ENCODE measurements at places on chromosomes 16 and 17. TPM values are rescaled to one million over a fixed set of nuclear protein-coding genes. Genes with fewer than 3 reads are reported as not detected.

DNA sequence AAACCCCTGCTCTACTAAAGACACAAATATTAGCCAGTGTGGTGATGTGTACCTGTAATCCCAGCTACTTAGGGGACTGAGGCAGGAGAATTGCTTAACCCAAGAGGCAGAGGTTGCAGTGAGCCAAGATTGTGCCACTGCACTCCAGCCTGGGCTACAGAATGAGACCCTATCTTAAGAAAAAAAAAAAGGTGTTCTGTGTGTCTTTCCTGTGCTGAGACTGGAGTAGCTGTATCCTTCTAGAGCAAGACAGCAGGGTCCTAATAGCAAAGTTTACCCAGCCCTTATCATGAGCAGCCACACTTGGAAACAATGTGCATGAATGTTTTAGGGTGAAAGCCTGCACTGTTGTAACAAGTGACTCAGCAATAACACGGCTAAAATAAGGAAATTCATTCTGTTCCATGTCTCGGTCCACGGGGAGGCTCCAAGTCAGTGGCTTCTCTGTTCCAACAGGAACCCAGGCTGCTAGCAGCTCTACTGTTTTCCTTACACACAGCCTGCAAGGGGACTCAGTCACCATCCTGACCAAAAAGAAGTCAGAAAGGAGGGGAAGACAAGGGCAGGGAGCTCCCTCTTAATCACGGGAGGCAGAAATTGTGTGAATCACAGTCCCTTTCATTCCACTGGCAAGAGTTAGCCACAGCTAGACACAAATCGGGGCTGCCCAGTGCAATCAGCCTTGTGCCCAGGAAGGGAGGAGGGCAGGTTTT is 7.1 kb upstream of the SLC5A11 start:
- peak; percentile 85 for DNase-seq

DNA sequence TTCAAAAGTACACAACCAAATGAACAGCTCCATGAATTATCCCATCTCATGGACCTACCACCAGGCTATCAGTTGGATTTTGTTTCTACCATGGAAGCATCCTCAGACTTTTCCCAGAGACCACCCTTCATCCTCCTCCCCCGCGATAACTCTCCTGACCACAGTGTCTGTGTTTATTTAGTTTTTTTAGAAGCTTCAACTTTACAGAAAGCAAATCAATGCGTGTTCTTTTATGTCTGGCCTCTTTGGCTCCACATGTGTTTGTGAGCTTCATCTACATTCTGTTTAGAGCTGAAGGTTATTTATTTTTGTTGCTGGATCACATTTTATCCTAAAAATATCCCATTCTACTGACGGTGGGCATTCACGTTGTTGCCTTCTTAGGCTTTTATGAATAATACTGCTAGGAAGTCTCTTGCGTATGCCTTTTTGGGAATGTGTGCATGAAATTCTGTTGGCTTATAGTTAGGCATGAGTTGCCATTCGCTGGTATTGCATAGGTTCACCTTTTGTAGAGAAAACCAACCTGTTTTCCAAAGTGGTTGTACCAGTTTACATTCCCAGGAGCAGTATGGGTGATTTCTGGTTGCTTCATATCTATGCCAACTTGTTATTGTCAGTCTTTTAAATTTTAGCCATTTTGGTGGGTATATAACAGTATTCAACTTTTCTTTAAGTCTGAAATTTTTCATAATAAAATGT is 83.0 kb downstream of the CMIP start:
- DNase-seq, result no peak

DNA sequence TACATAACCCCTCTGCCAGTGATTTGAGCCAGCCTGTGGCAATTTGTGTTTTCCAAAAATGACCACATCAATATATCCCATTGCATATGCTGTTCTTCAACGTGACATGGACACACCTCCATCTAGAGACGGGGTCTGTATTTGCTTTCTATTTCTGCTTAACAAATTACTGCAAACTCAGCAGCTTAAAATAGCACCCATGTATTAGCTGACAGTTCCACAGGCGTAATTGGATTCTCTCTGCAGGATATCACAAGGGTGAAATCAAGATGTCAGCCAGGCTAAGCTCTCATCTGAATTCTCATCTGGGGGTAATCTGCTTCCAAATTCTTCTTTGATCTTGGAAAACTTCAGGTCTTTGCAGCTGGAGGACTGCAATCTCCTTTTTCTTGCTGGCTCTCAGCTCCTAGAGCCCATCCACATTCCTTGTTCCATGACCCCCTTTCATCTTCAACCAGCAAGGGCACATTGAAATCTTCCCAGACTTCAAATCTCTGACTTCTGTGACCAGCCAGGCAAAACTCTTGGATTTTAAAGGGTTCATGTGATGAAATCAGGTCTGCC is 8.2 kb downstream of the KRT9 start:
- DNase-seq, result no peak

- peak; percentile 72 for DNase-seq
Measured at GRCh38 chr16:77882358-77882757, 94.0 kb downstream of the VAT1L start.

DNA sequence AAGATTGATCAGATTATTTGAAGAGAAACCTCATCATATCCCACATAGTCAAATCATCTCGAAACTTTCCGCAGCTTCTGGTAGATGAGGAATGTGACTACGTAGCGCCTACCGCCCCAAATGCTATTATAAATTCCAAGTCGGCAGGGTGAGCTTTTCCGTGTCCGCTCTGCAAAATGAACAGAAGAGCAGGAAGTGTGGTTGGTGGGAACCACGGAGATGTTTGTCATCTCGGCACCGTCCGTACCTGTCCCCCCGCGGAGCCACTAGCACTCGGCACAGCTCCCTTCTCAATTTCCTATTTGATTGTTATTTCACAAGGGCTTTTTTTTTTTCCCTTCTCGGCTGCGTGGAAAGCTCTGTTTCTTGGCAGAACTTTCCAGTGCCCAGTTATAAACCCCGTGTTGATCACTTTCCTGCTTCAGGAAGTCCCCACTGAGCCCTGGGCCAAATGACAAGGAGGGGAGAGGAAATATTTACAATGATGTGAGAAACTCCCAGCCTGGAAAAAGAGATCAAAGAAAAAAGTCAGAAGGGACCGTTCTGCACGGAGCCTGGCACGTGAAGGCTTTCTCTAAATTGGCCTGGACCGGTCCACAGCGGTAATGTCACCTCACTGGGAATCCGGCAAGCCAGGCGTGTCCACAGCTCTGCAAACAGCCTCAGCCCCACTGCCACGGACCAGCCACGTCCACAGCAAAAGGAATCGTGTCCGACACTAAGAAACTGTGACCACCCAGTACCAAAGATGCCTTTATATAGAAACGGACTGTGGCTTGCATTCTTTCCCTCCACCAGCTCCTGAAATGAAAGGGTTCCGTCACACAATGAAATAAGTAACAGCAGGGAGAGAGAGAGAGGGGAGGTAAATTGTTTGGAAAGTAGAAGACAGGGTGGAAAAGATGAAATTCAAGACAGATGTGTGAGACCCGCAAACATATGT is 65.0 kb downstream of the MRM3 start:
- DNase-seq, result peak; percentile 22

DNA sequence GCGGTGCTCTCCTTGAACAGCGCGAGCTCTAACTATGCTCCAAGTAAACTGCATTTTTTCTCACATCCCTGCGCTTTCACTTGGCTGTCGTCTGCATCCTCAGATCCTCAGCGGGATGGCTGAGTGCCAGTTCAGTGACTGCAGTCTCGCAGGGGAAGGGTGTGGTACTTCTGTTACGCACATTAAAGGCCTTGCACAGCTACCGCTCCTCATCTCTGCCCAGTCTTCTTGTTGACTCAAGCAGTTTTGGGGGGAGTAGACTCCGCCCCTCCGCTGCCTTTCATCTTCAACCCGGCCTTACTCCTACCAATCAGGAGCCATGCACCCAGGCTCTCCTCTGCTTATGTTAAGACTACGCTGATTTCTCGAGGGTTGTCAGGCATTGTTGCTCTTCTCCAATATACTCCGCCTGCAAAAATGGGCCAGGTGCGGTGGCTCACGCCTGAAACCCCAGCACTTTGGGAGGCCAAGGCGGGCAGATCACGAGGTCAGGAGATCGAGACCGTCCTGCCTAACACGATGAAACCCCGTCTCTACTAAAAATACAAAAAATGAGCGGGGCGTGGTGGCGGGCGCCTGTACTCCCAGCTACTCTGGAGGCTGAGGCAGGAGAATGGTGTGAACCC is 10.0 kb downstream of the ATP5PD start:
- DNase-seq, result peak; percentile 97

Gene OR1F1
- not detected for total RNA-seq

Gene TMED6
- 0.36 TPM for total RNA-seq

All from fibroblast of the aortic adventitia (primary cell).